ENCODE measurements at places on chromosomes 2 and 18.

GRCh38 chr2:155944218-155944617 is 388.3 kb downstream of the NR4A2 start:
- no peak for DNase-seq

DNA sequence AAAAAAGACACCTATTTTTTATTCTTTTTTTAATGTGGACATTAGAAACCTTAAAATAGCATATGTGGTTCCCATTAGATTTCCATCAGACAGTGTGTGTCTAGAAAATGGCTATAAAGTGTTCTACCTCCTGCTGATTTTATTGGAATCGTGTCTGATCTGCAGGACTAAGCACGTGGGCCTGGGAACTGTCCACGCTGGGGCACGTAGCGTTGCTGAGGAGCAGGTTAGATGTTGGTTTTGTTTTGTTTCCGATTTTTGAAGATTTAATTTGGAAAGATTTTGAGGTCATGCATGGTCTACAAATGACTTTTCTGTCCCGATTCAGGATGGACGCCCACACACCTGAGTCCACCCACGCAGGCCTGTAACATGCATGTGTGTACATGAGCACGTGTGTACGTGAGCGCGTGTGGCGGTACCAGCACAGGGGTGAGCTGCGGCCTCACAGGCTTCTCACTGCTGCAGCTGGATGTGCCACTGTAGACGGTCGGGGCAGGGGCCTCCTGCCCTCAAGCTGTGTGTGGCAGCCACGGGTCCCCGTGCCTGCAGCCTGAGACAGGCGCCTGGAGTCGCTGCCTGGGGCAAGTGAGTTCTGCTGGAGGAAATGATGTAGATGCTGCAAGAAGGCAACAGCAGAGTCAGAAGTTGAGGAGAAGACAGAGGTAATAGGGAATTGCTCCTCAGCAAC is 99.7 kb upstream of the CTDP1 start:
- no peak for DNase-seq

DNA sequence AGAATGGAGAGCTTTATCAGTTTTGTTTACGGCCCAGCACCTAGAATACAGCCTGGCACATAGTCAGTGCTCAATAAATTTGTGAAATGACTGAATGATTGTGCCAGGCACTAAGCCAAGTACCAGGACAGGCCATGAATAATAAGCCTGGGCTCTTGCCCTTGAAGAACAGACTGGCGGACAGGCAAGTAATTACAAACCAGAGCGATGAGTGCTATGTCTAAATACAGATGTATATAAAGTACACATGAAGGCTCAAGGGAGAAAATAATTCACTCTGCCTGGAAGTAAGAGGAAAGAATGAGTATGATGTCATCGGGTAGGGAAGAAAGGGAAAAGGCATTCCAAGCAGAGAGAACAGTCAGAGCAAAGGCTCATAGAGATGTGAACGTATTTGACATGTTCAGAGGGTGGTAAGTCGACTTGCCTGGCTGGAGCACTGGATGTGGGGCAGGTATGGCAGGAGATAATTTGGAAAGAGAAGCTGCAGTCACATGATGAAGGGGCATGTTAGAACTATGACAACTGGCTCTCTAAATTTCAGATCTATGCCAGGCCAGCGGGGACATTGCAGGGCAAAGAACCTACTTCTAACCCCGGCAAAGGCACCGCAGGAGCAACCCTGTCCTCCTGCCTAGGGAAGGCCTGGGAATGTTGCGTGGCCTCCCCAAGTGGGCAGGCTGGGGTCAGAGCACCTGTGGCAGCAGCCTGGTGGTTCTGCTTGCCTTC is 119.1 kb upstream of the STPG4 start:
- DNase-seq: no peak

- DNase-seq: no peak
Observed at GRCh38 chr18:41899535-41899934, 55.5 kb upstream of the PIK3C3 start.

DNA sequence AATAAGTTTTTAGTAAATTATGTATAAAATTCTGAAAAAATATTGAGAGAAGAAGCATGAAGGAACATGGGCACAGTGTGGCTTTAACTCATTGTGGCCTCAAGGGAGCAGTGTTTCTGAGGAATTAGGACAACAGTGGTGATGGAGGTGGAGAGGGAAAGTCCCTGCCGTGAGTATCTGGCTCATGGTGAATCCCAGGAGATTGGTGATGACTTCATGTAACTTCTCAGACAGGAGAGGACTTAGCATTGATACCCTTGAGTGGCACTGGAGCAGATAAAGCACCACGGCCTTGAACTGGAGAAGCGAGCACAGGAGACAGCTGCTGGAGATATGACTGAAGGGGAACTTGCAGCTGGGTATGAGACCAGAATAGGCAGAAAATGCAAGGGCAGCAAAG is 35.0 kb upstream of the LRP1B start:
- no peak for DNase-seq
